Osteocyte (in vitro differentiated cells): ENCODE measurements at places on chromosomes 2 and 18.

DNA sequence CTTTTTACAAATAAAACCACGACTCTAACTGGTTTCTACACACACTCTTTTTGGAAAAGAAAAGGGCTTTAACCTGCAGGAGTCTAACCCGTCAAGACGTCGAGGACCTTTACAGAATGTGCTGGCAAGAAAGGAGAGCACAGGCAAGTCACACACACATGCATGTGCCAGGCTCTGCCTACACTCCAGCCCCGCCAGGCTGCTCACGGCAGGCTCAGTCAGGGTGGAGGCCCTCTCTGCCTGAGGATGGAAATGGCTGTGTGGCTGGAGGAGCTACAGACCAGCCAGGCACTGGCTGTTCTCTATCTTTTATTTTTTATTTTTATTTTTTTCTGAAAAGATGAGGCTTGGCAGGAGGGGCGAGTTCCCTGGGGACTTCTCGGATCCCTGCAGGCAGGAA, 10.2 kb downstream of the SIX3 start:
- no peak for DNase-seq

DNA sequence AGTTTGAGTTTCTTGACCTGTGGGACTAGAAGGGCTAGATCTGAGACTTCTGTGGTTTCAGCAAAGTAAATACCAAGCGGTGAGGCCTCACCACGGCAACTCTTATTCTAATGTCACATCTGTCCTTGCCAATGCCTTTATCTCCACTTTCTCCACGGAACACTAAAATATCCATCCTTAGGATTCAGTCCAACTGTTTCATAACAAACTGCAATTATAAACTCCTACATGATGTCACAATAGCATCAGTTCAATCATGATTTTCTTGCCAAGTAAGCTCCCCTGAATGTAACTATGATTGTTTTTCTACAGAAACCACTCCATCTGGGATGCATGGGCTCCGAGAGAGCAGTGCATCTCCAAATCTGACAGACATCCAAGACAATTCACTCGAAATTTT, 79.6 kb downstream of the LRATD1 start:
- no peak for DNase-seq

DNA sequence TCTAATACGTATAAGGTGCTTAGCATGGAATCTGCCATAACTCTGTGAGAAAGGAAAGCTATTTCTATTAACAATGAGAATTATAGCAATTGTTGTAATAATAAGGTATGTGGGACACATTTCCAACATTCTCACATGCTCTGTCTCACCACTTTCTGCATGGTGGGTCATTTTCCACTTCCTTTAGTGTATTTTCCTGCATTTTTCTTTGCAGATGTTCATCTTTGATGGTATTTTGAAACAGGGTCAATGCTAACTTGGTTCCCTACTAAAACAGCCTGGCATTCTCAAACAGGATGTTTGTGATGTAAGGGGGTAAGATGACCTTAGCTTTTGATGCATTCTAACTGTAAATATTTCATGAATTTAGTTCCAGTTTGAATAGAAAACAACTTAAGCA, 54.7 kb downstream of the MYO1B start:
- DNase-seq, result no peak

DNA sequence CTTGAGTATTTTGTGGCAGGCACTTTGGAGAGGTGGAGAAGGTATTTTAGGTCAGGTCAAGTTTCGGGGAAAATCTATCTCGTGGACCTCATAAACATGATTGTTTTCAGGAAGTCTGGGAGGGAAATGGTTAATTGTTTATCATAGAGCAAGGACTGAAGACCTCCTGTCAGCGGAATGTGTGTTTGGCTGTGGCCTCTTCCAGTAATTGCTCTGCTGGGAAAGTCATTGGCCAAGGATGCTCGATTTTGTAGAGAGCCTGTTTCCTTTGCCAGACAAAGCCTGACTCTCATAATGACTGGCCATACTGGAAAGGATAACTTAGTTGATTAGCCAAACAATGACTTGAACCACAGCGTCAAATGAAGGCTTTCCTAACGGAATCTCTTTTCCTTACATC, 30.0 kb downstream of the IL1R2 start:
- no peak for DNase-seq

GRCh38 chr2:239322416-239323086, 78.3 kb downstream of the HDAC4 start:
- no peak for DNase-seq

- no peak for DNase-seq
Observed at GRCh38 chr2:58387701-58388100, 146.6 kb upstream of the FANCL start.
